Stimulated activated CD4-positive, alpha-beta T cell treated with anti-CD3 and anti-CD28 coated beads, TNF-alpha, amount 100 ng/mL, for 1 hour (primary cell): ENCODE measurements at places on chromosomes 6 and 20.

- DNase-seq = no peak
Observed at GRCh38 chr20:62508641-62509051, 32.9 kb upstream of the GATA5 start.

DNA sequence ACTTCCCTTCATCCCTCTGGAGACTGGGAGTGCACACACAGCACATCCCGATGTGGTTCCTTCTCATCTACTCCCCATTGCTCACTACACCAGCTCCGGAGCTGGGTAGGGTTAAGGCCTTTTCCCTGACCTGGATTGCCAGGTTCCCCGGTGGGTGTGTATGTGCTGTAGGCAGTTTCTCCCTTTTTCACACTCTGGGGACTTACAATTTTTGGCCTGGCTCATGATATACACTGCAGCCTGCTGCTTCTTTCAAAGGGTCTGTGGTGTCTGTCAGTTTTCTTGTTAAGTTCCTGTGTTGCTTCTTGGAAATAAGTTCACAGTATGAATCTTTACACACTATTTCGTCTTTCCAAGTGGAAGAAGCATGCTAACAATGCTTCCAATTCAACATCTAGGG is 405.5 kb downstream of the UTRN start:
- no peak for DNase-seq

DNA sequence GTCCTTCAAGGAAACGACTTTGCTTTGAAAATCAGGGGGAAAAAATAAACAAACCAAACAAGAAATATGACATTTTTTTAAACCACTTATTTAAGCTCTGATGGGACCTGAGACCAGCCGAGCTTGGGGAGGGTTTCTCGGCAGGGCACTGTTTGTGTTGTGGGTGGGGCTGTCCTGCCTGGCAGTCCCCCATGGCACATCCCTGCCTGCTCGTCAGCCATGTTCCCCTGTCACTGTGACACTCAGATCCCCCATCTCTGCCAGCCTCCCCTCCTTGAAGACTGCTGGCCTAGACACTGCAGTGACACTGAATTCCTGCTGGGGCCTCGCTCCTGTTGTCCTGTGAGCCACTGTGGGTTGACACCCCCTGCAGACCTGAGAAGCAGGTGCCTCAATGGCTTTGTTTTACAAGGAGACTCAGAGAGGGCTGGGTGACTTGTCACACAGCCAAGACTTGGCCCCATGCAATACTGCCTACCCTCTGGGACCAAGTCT is 95.1 kb upstream of the PTPN1 start:
- no peak for DNase-seq

GRCh38 chr20:59020938-59021551 is 1.8 kb downstream of the TUBB1 start:
- no peak for DNase-seq

- DNase-seq = peak; percentile 7
Observed at GRCh38 chr6:39865011-39865888, 69.0 kb downstream of the MOCS1 start.

DNA sequence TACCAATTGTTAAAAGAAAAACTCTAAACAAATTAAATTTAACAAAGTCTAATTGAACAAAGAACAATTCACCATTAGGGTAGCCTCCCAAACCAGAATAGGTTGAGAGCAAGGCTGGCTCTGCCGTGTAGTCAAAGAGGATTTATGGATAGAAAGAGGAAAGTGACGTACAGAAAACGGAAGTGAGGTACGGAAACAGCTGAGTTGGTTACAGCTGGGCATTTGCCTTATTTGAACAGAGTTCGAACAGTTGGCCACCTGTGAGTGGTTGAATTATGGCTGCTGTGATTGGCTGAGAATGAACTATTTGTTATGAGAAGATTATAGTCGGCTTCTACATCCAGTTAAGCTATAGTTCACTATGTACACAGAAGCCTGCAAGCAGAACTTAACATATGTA is 18.5 kb upstream of the ISM1 start:
- no peak for DNase-seq

DNA sequence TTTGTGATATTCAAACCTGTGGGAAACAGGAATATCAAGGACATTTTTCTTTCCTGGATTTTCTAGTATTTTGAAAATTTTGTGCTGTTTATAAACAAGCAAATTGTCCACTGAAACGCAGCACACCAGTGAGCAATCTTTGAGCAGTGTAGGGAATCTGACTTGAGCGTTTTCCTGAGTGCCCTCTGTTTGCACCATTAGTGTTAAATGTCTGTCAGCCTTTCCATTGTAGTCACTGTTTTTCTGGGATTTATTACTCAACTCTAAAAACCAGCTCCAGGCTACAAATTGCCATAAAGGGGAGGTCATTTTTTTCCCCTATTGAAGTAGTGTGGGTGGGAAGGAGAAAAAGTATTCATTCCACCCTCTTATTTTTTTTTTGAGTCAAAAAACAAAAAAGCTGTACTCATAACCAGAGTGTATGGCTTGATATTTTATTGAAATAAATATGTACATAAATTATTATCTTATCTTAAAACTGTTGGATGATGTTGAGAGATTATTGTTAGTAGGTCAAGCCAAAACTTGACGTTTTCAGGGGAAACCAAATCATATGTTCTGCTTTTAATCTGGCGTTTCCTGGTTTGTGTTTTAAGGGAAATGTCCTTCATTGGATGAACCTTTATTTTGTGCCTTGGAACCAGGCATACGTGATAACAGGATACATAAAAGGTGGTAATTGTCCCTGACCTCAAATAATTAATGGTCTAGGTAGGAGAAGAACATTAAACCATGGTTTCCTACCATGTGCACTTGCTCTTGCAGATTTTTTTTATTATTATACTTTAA is 51.8 kb downstream of the TSHZ2 start:
- DNase-seq = no peak

DNA sequence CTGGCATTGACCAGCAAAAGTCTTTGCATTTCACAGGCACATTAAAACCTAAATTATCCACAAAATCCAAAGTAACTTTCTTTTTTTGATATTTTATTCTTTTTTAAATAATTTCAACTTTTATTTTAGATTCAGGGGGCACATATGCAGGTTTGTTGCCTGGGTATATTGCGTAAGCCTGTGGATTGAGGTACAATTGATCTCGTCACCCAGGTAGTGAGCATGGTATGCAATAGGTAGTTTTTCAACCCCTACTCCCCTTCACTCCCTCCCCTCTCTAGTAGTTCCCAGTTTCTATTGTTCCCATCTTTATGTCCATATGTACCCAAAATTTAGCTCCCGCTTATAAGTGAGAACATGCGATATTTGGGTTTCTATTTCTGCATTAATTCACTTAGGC is 97.6 kb downstream of the CEP57L1 start:
- no peak for DNase-seq

GRCh38 chr20:64239449-64240242 is 15.9 kb upstream of the PCMTD2 start:
- no peak for DNase-seq

GRCh38 chr6:90003941-90004340 is 109.7 kb downstream of the GJA10 start:
- DNase-seq = no peak

GRCh38 chr20:3732327-3733118 is at the start of gene HSPA12B:
HSPA12B (plus strand) TSS chr20:3732685; CDS start chr20:3738675, 5,990 bp downstream.
- DNase-seq = no peak

- DNase-seq = no peak
Observed at GRCh38 chr6:68333442-68333841, 301.6 kb upstream of the ADGRB3 start.

DNA sequence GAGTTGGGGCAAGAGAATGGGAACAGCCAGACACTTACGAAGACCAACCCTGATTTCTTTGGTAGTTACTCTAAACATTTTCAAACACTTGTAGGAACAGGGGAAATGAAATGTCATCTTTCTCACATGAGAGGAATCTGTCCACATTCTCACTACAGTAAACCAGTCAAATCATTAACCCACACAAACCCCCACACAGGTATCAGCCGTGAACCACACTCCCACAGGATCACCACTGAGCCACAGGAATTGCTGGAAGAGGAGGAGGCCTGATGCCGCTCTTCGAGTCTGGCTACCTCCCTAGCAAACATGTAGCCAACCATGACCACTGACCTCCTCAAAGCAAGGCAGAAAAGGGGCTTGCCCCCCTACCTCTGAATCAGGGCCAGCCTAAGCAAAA is 6.9 kb upstream of the RSPO3 start:
- DNase-seq = no peak

- no peak for DNase-seq
Observed at GRCh38 chr6:5497896-5498578, 236.7 kb downstream of the FARS2 start.

DNA sequence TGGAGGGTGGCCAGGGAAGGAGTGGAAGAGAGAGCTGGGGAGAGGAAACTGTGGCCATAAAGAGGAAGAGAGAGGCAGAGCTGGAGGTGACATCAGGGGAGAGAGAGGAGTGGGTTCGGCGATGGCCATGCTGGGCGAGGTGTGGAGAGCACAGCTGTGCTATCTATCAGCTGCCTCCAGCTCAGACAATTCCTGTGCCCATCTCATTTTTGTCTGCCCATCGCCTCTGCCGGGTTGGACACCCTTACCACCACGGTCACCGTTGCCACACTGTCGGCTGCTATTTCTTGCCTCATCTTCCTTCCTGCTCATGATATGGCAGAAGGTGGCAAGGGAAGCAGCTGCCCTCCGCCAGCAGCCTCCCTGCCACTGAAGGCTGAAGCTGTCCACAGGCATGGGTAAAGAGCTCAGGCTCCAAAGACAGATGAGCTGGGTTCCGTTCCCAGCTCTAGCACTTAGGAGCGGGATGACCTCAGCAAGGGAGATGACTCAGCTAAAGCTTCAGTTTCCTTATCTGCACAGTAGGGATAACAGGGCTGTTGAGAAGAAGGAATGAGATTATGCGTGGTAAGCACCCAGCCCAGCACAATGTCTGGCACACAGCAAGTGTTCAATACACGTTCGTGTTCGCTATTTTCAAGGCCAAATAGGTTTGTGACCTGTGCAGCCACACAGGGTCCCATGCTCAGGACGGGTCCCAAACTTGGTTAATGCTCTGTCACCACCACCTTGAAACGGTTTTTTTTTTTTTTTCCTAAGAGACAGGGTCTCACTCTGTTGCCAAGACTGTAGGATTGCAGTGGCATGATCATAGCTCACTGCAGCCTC is 21.9 kb upstream of the TAF8 start:
- DNase-seq = no peak

DNA sequence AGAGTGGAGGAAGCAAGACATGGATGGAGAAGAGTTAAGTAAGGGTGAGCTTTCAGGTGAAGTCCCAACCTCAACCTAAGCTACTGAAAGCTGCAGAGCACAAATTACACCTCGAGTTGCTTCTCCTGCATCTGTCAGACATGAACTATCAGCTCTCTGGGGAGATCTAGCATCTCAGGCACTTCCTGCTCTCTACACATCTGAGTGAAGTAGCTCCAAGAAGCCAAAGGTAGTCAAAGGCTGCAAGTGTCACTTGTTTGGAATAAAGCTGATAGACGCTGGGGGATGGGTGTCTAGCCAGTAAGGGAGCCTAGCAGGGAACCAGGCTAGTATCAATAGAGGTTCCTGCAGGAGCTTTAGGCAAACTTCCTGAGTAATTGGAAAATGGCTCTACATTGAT is 228.0 kb downstream of the PLCB1 start:
- no peak for DNase-seq

GRCh38 chr6:11092668-11093375 is 812 bp upstream of the SMIM13 start:
- no peak for DNase-seq

DNA sequence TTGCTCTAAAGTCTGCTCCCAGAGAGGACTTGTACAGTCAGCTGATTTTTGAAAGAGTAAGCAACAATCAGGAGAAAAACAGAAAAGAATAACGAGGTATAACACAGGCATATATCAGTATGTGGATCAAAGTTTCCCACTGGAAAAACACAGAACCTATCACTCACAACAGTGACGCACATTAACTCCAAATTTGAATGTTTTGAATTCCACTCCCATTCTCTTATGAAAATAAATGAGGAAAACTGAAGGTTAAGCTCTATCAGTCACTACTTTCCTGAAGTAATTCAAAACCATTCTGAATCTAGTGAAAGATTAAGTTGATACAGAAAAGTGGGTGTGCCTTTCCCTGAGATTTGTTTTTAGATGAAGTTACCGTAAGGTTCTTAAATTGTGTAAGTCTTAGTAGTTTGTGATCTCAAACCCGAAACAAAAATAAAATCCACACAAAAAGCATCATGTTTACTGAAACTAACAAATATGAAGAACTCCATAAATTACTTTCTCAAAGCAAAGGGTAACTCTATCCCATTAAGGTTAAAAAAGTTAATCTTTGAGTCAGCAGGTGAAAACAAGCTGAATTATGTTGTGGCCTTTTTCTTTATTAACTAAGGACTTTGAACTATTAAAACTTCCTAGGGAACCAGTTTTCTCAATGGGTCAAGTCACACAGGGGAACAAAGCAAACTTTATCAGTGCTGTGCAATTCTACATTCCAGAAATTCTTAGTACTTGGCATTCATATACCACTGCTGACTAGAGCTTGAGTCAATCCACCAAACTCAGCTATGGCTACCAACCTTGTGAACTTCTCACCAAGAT is 115.7 kb downstream of the OGFRL1 start:
- DNase-seq = no peak

DNA sequence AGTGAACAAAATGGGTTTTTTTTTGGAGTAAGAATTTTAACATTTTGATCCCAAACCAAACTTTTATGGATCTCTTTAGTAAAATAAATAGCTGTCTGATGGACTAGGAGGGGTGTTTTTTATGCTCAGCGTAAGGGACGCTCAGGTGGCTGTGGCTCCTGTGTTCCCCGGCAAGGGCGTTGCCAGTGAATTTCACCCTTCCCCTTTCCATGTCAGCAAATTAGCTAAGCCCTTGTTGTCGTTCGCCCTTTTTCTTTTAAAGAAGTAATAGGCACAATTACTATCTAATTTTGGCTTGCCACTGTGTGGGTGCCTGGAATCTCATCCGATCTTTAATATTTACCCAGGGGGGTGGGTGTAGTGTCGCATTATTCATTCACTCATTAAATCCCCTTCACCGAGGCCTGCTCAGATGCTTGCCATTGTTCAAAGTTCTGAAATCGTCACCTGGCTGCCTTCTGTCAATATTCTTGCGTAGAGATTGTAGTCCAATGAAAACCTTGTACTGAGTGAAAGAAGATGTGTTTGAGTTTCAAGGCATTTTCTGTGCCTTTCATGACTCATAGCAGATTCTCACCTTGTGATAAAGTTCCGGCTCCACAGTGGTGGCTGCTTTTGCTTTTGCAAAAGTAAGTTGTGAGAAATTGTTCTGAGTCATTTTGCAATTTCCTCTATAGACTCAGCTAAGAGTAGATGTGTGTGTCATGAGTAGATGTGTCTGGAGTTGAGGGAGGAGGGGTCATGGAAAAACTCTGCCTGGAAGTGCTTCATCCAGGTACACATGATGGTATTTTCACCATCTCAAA is 40.0 kb upstream of the CLDN20 start:
- DNase-seq = no peak

DNA sequence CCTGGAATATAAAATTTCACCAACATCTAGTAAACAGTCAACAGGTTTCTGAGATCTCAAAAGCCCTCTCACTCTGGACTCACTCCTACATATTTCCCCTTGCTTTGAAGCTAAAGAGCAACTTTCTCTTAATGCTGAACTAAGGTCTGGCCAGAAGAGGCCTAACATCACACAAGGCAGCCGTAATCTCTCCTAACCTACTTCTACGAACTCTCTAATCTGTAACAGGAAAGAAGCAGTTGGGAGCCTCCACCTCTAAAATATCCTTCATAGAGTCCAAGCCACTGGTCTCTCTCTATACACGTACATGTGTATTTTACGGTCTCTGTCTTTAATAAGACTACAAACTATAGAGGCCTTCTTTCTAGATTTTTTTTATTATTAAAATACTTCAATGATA is 72.0 kb downstream of the REV3L start:
- DNase-seq = no peak

GRCh38 chr6:155121699-155122098 is 126.6 kb downstream of the TIAM2 start:
- DNase-seq = no peak

- DNase-seq = no peak
Observed at GRCh38 chr6:157712585-157713295, 110.3 kb upstream of the SNX9 start.
